Central memory CD4-positive, alpha-beta T cell (primary cell): ENCODE measurements at places on chromosomes 2 and 18.

DNA sequence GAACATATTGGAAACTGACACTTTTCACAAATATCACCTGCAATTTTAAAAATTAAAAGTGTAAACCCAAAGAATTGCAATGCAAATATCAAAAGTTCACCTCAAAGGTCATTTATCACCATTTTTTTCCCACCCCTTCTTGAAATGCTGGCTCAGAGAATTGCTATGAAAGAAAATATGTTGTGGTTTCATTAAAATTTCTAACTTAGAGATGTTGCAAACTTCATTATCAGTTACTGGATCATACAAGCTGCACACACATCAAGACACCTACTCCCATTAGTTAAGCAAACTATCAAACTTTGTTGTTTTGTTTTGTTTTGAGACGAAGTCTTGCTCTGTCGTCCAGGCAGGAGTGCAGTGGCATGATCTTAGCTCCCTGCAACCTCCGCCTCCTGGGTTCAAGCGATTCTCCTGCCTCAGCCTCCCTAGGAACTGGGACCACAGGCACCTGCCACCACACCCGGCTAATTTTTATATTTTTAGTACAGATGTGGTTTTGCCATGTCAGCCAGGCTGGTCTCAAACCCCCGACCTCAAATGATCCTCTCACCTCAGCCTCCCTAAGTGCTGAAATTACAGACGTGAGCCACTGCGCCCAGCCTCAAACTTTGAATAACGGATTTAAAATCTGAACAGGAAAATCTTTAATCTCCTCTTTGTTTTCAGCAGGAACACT lies 37.0 kb downstream of the STK39 start:
- DNase-seq, result no peak

- DNase-seq, result peak; percentile 14
Measured at GRCh38 chr2:26043862-26044696, 10.2 kb downstream of the RAB10 start.

DNA sequence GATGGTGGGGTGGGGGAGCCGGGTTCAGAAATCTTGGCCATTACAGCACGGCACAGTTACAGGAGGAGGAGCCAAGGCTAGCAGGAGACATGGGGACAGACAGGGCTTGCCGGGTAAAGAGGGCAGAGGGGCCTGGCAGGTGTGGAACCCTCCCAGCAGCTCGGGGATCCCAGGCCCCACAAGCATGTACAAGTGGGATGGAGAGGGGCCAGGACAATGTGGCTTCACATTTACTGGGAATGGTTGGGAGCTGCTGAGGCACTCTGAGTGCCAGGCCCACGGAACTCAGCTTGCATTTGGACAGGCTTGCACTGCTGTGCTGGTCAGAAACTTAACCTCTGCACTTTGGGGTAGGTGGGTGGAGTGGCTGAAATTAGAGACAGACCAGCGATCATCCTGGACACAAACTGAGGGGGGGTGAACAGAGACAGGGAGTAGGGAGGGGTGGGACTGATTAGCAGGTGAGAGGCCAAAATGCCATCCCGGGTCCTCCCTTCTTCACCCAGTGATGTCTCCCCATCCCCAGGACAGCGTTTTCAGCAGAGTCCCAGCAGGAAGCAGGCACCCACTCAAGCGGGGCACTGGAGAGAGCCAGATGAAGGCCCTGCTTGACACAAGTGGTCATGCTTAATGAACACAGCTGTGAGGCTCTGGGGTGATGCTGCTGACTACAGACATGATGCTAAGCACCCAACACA lies 9.6 kb downstream of the PER2 start:
- DNase-seq, result no peak

DNA sequence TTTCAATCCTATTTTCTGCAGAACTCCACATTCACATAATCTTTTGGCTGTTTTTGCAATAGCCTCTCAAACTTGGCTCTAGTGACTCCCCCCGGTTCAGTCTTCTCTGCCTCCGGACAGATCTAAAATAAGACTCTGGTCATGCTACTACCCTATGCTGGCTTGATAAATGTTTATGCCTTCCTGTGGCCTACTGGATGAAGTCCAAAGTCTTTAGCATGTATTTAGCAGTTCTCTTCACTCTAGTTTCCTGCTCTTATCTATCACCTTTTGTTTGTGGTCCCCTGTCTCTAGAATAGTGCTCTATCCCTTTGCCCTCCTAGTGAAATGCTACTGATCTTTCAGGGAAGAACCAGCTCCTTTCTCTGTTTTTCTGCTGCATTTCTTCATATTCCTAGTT lies 14.4 kb downstream of the ADCYAP1 start:
- DNase-seq, result no peak

DNA sequence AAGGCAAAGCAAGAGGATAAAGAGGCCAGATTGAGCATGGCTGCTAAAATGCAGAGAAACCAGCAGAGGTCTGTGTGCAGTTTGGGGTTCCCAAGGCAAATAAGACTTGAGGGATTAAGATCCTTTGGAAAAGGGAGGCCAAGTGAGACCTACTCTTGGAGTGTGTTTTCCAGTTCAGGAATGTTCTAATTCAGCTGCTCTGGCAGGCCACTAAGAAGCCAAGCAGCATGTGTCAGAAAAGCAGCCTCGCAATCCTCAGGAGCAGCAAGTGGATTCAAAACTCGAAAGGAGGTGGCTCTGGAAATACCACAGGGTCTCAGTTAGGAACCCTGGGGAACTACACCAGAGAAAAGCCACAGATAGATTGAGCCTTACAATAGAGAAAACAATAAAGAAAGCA lies 569.2 kb downstream of the METTL4 start:
- no peak for DNase-seq

DNA sequence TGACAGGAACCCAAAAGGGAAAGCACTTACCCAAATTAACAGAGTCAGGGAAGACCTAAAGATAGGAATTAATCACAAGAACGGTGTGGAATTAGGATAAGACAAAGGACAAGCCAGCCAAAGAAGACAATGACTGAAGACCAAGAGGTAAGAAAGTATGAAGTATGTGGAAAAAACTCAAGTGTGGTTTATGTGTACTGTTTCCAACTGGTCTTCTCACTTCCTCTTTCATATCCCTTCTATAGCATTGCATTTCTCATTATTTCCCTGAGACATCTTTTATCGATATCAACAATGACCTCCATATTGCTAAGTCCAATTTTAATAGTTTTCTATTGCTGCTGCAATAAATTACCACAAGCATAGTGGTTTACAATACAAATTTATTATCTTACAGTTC lies 313.5 kb upstream of the SLC39A10 start:
- DNase-seq, result no peak

DNA sequence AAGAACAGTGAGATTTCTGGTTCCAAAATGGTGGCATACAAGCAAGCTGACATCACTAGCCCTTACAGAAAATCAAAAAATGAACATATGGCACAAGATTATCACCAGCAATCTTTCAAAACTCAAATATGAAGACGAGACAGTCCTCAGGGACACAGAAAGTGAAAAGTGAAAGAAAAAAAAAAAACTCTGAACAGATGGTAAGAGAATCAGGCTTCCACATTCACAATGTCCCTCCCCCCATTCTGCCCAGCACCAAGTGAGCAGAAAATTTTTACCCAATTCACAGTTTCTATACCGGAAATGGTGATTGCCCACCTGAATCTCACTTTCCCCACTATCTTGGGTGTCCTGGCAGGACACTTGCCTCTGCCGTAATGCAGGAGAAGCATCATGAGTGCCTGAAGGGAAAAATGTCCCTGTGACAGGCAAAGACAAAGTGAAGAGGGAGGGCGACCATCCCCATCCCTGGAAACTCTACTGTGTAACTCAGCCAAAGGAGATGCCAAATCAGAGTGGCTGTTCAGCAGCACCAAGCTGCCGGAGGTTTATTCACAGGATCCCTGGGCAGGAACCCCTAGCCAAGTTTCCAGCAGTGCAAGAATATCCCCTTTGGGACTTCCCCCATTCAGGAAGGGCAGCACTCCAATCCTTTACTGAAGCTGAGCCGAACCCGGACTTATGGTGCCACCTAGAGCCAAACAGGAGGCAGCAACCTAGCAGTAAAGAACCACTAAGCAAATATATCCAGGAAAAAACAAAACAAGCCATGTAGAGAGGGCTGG lies 312.2 kb downstream of the LRATD1 start:
- DNase-seq, result no peak

DNA sequence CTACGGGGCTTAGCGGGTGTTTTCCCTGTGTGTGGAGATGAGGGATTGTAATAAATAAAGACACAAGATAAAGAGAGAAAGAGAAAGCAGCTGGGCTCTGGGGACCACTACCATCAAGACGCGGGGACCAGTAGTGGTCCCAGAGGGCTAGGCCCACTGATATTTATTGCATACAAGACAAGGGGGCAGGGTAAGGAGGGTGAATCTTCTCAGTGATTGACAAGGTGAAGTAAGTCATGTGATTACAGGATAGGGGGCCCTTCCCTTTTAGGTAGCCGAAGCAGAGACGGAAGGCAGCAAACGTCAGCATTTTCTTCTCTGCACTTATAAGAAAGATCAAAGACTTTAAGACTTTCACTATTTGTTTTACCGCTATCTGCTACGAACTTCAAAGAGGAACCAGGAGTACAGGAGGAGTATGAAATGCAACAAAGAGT lies 4.5 kb upstream of the GAL3ST2 start:
- peak; percentile 66 for DNase-seq

GRCh38 chr2:168252976-168253375 lies 5.6 kb upstream of the STK39 start:
- no peak for DNase-seq

GRCh38 chr2:198691236-198691635 lies 766.5 kb downstream of the SATB2 start:
- DNase-seq, result no peak

- DNase-seq, result no peak
Measured at GRCh38 chr2:60163691-60164090, 389.8 kb downstream of the BCL11A start.

DNA sequence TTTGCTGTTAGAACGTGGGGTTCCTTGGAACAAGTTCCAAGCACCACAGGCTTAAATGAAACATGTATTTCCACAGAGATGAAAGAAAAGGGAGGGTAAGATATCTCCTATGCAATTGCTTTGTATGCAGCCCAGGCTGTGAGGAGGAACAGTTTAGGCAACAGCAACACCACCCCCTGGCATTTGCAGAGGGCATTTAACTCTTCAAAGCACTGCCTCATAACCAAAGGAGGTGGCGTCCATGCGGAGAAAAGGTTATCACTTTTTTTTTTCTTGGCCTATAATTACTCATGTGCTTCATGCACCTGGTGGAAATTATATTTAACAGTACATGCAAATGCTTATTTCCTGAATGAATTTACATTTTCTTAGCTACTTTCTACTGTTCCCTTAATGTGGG lies 286.0 kb downstream of the LPIN1 start:
- no peak for DNase-seq

- DNase-seq, result no peak
Measured at GRCh38 chr2:172408143-172408766, 19.1 kb upstream of the ITGA6 start.

- DNase-seq, result no peak
Measured at GRCh38 chr2:225037415-225038230, 4.6 kb downstream of the DOCK10 start.

DNA sequence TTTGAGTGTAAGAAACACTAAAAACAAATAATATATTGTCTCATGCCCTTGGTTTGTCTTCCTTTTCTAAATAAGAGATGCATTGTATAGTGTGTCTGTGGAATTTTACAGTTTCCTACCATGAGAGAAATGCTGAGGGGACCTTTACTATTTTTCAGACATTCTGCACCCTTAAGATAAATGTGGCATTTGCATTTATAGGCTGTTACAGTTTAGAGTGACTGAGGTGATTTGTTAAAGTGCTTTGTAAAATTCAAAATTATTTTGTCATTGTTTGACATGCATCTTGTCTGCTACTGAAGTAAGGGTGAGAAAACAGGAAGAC lies 78.9 kb upstream of the ZSWIM2 start:
- DNase-seq, result no peak

GRCh38 chr2:134021830-134022524 lies 231.9 kb upstream of the MGAT5 start:
- no peak for DNase-seq

DNA sequence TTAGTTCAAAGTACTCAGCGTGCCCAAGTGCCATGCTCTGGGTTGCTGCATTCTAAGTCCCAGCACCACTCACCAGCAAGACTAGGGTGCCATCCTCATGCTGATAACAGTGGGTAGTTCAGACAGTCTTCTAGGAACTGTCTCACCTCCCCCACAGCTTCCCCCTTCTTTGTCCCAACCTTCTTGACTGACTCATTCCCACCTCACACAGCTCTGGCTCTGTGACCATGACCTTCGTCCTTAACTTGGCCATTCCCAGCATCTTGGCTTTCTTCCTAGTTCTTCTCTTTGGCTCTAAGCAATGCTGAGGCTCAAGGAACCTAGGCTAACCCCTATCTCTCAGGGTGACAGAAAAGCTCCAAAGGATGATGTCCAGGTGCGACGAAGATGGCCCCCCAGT lies 20.0 kb upstream of the CXCR4 start:
- DNase-seq, result no peak
